ENCODE measurements at places on chromosomes 5 and 9.

DNA sequence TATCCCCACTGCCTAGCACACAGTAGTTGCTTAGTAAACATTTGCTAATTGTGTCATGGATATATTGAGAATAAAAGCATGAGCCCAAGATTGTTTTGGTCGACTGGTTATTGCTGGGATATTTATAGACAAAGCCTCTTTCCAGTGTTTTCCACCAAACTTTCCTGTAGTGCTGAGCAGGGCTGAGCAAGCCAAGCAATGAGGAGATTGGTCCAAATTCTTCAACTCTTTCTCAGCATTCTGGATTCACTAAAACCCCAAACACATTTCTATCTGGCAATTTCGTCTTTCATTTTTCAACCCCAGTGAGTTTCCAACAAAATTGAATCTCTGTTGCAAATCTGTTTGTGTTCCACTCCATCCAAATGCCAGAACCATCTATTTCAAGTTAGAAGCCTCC lies 31.9 kb upstream of the TARS1 start:
- no peak for DNase-seq

- no peak for DNase-seq
Observed at GRCh38 chr5:1135696-1136525, 24.0 kb upstream of the SLC12A7 start.

- DNase-seq: no peak
Observed at GRCh38 chr5:33807771-33808170, 84.0 kb downstream of the ADAMTS12 start.

DNA sequence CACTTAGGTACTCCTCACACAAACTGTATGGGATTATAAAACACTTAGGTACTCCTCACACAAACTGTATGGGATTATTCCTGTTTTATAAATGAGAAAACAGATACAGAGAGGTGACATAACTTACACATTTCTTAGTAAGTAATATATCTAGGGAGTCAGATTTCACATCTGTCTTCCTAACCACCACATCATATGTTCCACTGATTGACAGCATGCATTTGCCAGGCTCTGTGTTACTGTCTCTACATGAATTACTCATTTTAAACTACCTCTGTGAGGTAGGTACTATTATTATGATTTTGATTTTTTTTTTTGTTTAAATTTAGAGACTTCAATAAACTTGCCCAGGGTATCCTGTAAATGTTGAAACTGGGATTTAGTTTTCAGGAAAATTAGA lies 232.7 kb downstream of the CCDC171 start:
- no peak for DNase-seq

DNA sequence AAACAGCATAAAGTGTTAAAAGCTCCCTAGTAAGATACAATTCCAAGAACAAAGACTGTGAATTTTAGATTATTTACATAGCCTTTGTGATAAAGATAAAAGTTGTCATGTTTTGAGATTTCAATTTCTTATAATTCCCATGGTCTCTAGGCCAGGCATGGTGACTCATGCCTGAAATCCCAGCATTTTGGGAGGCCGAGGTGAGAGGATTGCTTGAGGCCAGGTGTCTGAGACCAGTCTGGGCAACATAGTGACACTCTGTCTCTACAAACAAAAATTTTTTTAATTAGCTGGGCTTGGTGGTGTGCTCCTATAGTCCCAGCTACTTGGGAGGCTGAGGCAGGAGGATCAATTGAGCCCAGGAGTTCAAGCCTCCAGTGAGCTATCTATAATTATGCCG lies 48.1 kb downstream of the BDP1 start:
- no peak for DNase-seq

GRCh38 chr9:78015241-78015640 lies 16.4 kb downstream of the GNAQ start:
- DNase-seq: no peak

- no peak for DNase-seq
Observed at GRCh38 chr9:23615569-23615968, 210.5 kb downstream of the ELAVL2 start.

DNA sequence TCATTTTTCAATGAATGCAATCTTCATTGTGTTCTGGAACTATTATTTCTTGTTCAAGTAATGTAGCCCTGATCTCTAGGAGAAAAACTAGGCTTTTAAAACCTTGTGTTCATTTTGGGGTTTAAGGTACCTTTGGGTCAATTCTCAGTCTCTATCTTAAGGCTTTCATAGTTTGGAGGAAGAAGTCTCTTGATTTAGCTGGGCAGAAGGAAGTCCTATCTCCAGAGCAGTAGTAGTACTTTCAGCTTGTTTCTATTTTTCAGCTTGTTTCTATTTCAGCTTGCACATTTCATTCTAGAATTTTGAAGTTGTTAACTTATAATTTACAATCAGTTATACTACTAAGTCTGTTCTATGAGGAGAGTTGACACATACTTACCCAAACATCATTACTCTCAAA lies 15.2 kb downstream of the CSNK1G3 start:
- no peak for DNase-seq

- DNase-seq: no peak
Observed at GRCh38 chr5:102737161-102737560, 17.9 kb upstream of the PAM start.

GRCh38 chr5:135100011-135100410 lies 66.0 kb upstream of the PITX1 start:
- no peak for DNase-seq

- DNase-seq: peak; percentile 93
Observed at GRCh38 chr5:41414598-41414997, 95.8 kb downstream of the PLCXD3 start.

- DNase-seq: no peak
Observed at GRCh38 chr9:117458066-117458465, 43.2 kb upstream of the ASTN2 start.

- DNase-seq: no peak
Observed at GRCh38 chr9:19935422-19935821, 146.6 kb upstream of the SLC24A2 start.

DNA sequence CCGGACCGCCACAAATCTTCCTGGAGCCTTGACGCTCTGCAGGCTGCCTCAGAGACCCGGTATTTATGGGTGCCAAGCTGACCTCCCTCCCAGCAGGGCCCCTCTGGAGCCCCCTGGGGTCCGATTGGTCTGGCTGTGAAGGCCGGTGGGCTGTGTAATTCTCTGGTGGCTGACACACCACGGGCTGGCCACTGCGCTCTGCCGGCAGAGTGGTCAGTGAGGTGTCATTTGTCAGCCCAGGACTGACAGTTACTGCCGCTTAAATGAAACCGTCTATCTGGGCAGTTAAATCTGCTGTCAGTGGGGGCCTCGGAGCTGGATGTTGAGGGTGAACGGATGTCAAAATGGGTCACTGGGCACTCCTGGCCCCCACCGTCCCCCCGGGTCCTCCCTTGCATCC lies 10.7 kb downstream of the NR5A1 start:
- no peak for DNase-seq

GRCh38 chr9:89379508-89380115 lies 61.3 kb downstream of the SECISBP2 start:
- DNase-seq: no peak
